ENCODE measurements at places on chromosomes 1 and 21.

- DNase-seq, result peak; percentile 36
Measured at GRCh38 chr1:205257735-205258134, 30.0 kb downstream of the TMCC2 start.

DNA sequence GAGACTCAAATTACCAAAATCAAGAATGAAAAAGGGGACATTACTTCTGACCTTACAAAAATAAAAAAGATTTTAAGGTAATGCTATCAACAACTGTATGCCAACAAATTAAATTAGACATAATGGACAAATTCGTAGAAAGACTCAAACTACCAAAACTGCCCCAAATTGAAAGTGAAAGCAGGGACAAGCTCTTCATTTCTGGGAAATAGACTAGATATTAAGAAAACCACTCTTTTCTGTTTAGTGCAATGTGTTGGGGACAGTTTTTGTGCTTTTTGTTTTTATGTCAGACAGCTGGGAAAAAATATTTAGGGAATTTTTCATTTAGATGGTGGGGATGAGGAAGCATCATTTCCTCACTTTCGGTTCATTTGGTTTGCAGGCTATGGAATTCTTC, 4.9 kb upstream of the GBP1 start:
- no peak for DNase-seq

- no peak for DNase-seq
Measured at GRCh38 chr1:44024903-44025525, 6.2 kb downstream of the SLC6A9 start.

- peak; percentile 46 for DNase-seq
Measured at GRCh38 chr1:210321552-210321951, 7.2 kb upstream of the HHAT start.

DNA sequence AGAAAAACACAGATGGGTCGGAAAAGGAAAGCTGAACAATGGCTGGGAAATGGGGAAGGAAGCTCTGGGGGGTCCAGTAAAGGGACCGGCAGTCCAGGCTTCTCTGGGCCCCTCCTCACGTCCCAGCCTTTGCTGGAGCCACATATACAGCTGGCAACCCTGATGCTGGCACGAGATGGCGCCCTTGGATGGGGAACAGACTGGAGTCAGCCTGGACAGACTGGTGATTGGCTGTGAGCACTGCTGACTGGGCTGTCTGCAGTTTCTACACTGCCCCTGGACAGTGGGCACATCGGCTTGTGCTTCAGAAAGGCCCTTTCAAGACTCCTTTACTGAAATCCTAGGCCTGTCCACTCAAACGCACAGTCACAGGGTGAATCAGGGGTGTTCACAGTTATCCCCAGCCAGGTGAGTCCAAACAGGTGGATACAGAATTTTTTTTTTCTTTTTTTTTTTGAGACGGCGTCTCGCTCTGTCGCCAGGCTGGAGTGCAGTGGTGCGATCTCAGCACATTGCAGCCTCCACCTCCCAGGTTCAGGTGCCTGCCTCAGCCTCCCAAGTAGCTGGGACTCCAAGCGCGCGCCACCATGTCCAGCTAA, 31.1 kb upstream of the ZBTB40 start:
- peak; percentile 89 for DNase-seq

DNA sequence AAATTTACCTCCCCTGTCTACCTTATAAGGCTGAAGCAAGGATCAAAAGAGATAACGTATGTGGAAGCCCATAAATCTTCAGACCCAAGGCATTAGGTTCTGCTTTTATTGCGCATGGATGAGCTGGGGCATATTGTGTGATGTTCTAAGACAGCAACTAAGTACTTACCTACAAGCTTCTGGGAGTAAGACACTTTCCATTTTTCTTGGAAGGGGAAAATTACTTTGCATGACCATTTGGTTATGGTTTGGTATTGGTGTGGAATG, 21.1 kb downstream of the LMOD1 start:
- no peak for DNase-seq

- DNase-seq, result no peak
Measured at GRCh38 chr21:43667191-43667904, 8.0 kb downstream of the RRP1B start.

DNA sequence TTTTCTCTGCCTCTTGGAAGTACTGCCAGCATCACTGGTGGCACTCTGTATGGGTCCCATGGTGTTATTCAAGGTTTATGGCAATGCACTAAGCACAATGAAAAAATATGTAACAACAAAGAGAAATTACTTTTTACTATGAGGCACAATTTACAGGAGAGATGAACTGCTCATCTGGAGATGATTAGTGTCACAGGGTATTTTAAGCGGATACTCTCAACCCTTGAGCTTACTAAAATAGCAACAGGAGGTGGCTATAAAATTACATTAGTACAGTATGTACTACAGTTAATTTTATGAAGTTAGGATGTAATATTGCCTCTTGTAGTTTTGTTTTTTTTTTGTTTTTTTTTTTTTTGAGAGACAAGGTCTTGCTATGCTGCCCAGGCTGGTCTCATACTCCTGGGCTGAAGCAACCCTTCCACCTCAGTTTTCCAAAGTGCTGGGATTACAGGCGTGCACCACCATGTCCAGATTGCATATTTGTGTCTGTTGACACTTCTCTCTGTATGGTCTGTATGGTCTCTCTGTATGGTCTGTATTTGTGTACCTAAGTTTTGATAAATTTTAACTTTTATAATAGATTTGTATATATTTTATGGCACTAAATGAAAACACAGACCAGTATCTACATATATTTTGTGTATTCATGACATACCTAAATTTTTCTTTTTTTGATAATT, 175.6 kb upstream of the HP1BP3 start:
- DNase-seq, result no peak

DNA sequence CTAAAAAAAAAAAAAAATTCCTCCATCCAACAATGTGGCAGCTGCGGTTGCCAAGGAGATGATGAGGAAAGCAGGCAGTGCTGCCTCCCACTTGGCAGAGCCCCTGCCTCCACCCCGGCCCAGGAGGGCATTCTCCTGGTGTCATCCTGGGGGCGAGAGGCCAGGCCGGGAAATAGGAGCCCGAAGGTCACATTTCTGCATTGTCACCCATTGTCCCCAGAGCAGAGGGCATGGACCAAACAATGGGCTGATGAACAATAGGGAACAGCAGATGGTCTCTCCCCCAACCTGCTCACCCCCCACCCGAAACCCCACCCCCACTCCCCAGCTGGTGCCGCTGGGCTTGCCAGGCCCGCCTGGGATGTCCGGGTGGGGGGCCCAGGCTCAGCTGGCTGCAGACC, 37.3 kb downstream of the CAMK2N1 start:
- no peak for DNase-seq

DNA sequence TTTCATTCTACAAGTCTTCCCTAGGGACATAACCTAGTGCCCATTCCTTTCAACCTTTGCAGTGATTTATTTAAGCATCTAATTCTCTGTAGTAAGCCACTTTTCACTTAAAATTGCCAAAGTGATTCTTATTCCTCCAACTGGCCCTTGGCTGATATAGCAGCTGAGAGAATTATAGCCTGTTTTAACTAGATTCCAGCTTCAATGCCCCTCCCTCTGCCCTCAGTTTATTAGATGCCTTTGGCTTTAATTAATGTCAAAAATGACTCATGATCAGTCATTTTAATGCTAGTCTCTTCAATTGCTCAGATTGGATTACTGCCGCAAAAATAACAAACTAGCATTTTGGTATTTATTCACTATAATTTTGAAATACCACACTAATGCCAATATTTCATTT, 145.4 kb upstream of the KCTD3 start:
- DNase-seq, result no peak

GRCh38 chr1:66266350-66266749, 267.6 kb upstream of the SGIP1 start:
- DNase-seq, result no peak

- DNase-seq, result peak; percentile 81
Measured at GRCh38 chr1:162878000-162878596, 17.1 kb upstream of the CCDC190 start.

DNA sequence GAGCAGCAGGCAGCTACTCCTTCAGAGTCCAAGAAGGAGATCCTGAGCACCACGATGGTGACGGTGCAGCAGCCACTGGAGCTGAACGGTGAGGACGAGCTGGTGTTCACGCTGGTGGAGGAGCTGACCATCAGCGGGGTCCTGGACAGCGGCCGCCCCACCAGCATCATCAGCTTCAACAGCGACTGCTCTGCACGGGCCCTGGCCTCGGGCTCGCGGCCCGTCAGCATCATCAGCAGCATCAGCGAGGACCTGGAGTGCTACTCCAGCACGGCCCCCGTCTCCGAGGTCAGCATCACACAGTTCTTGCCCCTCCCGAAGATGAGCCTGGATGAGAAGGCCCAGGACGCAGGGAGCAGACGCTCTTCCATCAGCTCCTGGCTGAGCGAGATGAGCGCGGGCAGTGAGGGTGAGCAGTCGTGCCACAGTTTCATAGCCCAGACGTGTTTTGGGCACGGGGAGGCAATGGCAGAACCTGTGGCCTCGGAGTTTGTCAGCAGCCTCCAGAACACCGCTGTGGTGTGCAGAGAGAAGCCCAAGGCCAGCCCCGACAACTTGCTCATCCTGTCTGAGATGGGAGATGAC, 531.8 kb downstream of the KIF26B start:
- no peak for DNase-seq

DNA sequence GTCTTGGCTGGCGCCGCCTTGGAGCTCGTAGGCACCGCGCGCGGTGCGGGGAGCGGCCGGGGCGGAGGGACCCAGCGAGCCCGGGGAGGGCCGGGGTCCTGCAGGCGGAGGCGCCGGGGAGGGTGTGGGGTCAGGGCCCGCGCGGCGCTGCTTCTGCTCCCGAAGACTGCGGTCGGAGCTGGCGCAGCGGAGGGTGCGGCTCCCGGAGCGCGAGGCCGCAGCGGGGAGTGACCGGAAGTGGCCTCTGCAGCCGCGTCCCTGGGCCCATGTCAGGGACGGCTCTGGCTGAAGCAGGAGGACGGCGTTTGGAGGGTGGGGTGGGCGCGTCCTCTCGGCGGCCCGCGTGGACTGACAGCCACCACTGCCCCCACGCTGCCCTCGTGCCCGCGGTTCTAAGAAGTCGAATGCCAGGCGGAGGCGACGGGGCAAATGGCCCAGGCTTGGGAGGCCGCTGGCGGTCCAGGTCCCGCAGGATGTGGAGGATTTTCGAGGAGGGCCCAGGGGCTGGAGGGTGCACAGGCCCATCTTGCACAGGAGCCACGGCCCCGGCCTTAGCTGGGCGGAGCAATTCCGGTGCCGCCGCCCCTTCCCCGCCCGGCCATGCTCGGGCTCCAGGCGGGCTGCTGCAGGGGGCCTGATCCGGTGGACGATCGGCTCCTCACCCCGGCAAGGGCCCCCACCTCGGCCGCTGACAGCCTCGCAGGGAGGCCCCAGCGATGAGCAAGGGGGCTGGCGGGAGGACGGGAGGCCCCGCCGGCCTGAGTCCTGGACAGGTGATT, 7.7 kb upstream of the ZNF669 start:
- no peak for DNase-seq

DNA sequence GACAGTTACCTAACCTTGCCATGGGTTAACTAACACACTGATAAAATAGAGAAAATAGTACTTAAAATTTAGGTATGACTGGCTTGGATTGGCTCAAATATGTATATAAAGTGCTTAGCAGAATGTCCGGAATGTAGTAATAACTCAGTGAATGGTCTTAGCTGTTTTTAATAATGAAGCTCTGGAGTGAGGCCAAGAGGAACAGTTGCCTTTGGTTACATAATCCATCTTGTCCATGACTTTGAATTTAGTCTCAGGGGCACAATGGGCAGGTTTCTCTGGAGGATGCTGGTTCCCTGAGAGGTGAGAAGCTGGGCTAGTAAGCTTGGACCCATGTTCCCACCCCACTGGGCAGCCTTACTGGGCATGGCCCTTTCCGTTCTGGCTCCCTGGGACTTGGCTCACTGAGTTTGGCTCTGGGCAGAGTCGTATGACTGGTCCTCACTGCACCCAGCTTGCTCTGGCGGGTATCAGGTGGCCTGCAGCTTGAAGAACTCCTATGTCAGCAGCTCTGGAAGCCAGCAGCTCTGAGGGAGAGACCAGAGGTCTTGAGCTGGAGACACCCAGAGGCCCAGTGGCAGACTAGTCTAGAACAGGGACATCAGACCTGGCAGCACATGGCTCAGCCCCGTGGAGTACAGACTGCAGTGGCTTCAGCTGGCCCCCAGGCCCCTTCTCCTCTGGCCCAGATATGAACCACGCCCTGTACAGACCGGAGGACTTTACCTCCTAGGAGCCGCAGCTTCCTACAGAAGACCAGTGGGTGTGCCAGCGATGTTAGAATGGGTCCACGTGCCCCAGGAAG, 40.4 kb downstream of the TENT5C start:
- no peak for DNase-seq

- no peak for DNase-seq
Measured at GRCh38 chr1:7579016-7579415, 192.1 kb upstream of the VAMP3 start.

DNA sequence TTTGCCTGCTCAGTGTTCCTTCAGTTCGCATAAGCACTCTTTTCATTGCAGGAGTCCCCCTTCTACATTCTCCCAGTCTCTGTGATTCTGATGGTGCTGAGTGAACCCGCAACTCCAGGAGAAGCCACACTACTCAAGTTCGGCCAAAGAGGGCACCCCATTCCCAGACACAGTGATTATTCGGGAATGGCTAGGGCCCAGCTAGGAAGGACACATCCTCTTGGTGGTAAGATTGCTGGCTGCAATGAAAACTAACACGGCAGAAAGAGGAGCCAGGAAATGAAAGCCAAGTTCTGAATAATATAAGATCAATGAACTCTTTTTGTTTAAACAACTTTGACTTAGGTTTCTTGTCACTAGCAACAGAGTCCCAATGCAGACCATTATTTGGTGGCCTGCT, 14.9 kb downstream of the CREG1 start:
- peak; percentile 46 for DNase-seq

DNA sequence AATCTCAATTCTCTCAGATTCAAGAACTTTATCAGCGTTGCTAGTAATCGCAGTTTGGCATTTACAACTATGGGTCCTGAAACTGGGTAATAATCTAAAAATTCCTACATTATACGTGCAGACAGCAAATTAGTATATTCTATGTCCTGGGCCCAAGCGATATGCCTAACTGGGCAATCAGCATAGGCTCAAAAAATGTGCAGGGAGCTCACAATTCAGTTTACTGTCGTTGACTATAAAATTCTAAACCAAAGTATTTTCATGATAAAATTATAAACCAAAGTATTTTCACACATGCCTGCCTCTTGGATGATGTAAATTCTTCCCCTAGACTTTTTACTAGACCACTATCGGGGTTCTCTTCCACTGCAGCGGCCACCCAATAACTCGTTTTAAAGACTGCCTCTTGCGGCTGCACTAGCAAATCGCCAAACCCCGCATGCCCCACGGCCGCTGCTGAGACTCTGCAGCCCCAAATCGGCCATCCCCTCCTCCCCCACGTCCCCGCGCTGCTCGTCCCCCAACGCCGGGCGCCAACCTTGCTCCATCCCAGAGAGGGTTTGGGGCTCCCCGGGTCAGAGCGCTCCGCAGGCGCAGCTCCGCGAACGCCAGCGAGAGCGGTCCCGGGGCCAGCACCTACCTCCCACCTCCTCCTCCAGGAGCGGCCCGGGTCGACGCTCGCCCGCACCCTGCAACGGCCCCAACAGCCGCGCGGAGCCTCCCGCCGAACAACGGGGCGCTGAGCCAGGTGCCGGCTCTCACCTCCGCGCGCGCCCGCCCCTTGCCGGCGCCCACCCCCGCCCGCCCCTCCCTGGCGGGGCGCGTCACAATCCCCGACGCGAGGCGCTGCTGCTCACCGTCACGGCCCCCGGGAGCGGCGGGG, 506 bp downstream of the SSX2IP start:
- peak; percentile 46 for DNase-seq

- DNase-seq, result no peak
Measured at GRCh38 chr1:29949676-29950075, 713.4 kb downstream of the PTPRU start.

GRCh38 chr21:44013380-44014088, 1.4 kb downstream of the TRAPPC10 start:
- DNase-seq, result peak; percentile 16
